ENCODE measurements at places on chromosomes 7 and 10.

- no peak overlapping the region for H3K27ac ChIP-seq
- H3K36me3 ChIP-seq = no peaks in the 10 kb centered on the region
- no peak overlapping the region for H3K4me3 ChIP-seq
- H3K27me3 ChIP-seq = no peaks in the 10 kb centered on the region
- H3K4me1 ChIP-seq = no peaks in the 10 kb centered on the region
These were observed 611.9 kb downstream of the PTPRN2 start for GRCh38 chr7:157975401-157976372.

DNA sequence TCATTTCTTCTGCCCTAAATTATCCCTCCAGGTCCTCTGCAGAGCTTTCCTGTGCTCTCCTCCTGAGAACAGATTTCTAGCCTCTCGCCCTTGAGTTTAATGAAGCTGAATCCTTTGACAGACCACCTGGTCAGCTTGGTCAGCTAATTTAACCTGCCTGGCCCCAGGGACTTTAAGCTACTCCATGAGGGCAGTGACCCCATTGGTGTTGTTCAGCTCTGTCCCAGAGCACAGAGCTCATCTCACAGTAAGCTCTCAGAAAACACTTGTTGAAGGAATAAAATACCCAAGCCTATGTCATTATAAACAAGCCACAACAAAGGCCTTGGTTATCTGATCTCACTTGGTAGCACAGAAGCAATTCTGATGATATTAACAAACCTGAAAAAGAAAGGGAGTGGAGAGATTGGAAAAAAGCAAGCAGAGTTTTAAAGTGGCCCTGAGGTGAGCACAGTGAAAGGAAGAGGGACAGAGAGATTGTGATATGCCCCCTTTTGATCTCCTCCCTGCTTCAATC is 24.4 kb downstream of the SLC26A4 start:
- H3K4me3 ChIP-seq = no peak overlapping the region
- H3K36me3 ChIP-seq = no peaks in the 10 kb centered on the region
- DNase-seq = no peak
- H3K27ac ChIP-seq = no peak overlapping the region
- no peaks in the 10 kb centered on the region for H3K27me3 ChIP-seq

DNA sequence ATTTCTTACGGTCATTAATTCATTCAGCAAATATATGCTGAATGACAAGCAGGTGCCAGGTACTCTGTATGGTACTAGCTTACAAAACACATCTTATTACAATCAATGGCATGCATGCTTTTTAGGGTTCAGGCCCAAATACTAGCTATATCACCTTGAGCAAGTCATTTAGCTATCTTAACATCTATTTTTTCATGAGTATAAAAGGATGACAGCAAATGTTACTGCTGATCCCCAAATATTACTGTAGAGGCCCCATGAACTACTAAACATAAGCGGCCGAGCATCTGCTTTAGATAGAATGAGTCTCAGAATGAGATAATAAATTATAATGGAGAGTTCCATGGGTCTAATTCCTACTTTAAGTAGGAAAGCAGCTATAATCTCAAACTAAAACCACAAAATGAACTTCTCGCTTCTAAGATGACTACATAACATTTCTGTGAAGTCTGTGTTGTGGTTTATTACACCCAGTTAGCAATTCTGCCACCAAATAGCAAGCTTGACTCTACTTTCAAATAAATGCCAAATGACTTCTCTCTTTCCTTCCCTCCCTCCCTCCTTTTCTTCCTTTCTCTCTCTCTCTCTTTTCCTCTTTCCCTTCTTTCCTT is 113.7 kb upstream of the LRRN3 start:
- H3K4me3 ChIP-seq = no peak overlapping the region
- H3K4me1 ChIP-seq = no peaks in the 10 kb centered on the region
- no peak overlapping the region for H3K27ac ChIP-seq
- H3K27me3 ChIP-seq = no peaks in the 10 kb centered on the region

- no peak overlapping the region for H3K4me3 ChIP-seq
- H3K36me3 ChIP-seq = no peaks in the 10 kb centered on the region
- no peaks in the 10 kb centered on the region for H3K27me3 ChIP-seq
- H3K27ac ChIP-seq = no peak overlapping the region
- H3K4me1 ChIP-seq = no peaks in the 10 kb centered on the region
These were observed 176.5 kb upstream of the KCTD7 start for GRCh38 chr7:66452165-66452564.

- peak overlapping the region; percentile 90 for H3K27ac ChIP-seq
- H3K36me3 ChIP-seq = no peaks in the 10 kb centered on the region
- peaks cover 15% of the 10 kb centered on the region for H3K4me1 ChIP-seq
- no peak for DNase-seq
- no peaks in the 10 kb centered on the region for H3K27me3 ChIP-seq
- peak overlapping the region; percentile 80 for H3K4me3 ChIP-seq
These were observed 169.4 kb downstream of the ARHGAP12 start for GRCh38 chr10:31759124-31759798.

All from keratinocyte (primary cell).